Brain pericyte (primary cell): ENCODE measurements at places on chromosomes 7 and 10.

DNA sequence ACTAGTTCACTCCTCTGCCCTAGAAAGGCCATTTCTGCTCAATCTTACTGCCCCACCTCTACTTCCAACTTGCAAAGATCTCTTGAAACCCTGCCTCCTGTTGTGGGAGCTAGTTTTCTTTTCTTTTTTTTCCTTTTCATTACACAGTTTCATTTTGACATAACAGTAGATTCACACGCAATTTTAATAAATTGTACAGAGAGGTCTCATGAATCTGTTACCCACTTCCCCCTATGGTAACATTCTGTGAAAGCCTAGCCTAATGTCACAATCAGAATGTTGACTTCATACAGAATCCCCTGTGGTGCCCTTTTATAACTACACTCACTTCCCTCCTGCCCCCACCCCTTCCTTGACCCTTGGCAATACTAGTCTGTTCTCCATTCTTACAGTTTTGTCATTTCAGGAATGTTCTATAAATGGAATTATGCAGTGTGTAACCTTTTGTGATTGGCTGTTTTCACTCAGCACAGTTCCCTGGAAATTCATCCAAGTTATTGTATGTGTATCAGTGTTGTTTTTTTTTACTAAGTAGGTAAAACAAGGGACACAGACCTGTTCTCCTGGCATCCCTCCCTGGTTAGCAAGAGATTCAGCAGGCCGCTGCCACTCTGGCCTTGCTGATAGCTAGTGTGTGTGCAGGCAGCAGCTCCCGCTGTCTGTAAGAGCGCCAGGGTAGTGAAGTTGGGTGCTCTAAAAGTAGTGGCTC is 21.5 kb downstream of the CHST3 start:
- DNase-seq = no peak

DNA sequence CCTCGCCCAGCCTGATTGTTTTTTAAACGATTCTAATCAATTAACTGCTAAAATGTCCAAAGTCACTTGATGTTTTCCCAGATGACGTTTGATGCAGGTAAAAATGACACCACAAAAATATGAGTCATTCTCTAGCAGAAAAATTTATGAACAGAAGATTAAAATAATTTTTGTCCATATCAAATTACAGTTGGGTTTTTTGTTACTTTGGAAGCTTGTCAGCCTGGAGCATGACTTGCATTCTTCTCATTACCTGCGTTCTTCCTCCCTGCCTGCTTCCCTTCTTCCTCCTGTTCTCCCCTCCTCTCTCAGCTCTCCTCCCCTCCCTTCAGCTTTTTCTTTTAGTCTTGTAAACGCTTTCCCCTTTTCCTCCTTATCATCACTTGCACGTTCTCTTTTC is 18.7 kb downstream of the IL15RA start:
- DNase-seq = no peak

DNA sequence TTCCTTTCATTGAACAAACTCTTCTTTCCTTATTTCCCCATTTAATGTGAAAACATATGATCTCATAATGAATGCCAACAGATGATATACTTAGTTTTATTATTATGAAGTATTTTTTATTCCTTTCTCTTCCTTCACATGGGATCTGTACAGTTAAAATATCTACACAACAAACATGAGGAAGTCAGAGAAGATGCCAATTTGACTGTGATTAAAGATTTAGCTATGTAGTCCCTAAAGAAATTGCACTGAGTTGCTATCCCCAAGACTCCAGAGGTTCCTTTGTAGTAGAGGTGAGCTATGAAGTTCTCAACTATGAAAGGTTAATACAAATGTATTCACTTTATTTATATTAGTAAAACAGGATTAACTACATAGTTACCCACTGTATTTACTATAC is 60.6 kb upstream of the LRRN3 start:
- no peak for DNase-seq

DNA sequence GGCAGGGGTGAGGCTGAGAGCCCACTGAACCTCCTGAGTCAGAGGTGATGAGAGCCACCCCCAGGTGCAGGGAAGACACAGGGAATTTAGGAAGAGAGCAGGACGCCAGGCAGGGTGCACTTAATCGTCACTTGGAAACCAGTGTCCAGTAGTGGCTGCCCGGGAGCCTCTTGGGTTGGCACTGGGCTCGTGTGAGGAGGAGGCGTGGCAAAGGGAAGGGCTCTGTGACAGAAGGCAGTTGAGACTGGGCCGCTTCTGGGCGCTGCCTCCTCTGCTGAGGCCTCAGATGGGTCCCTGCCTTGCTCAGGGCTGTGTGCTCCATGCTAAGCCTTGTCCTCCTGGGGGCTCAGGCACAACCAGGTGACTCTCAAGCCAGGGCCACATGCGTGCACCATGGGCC is 13.3 kb downstream of the RET start:
- DNase-seq = no peak

- DNase-seq = no peak
These were observed 125.2 kb downstream of the CCDC3 start for GRCh38 chr10:12876266-12876665.
